K562 (cell line): ENCODE measurements at places on chromosomes 16 and 17. TPM values are rescaled to one million over a fixed set of nuclear protein-coding genes. Genes with fewer than 3 reads are reported as not detected.

OR1F1 gene
- 0.22 TPM in 1 of 2 replicates, not detected in the other for total RNA-seq

TMEM219 gene
- total RNA-seq: 57.7 and 64.6 TPM in 2 replicates

ABCC12 gene
- total RNA-seq: not detected in 2 replicates

DNA sequence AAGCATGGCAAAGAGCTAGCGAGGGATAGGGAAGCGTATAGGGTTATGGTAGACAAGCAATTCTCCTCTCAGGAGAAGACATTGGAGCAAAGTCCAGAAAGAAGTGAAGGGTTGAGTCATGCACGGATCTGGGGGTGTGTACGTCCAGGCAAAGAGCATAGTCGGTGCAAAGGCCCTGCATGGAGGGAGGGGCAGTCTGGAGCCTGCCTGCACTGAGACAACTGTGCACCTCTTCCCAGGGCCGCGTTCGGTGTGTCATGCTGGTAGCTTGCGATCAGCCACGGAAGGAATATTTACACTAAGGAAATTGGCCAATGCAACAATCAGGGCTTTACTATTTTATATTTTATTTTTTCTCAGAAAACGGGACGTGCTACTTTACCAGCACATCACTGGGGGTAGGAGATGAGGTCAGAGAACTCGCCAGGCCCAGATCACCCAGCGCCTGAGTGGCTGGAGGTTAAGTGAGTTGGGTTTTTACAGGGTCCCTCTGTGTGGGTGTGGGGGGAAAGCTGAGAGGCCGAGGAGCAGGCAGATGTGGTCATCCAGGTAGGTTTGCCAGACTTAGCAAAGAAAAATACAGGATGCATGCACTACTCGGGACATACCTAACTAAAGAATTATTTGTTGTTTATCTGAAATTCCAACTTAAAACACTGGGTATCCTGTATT, 6.7 kb upstream of the B9D1 start:
- H3K4me3 ChIP-seq: no peak overlapping the region
- no peak overlapping the region for H3K27ac ChIP-seq
- no peaks in the 10 kb centered on the region for H3K36me3 ChIP-seq

DNA sequence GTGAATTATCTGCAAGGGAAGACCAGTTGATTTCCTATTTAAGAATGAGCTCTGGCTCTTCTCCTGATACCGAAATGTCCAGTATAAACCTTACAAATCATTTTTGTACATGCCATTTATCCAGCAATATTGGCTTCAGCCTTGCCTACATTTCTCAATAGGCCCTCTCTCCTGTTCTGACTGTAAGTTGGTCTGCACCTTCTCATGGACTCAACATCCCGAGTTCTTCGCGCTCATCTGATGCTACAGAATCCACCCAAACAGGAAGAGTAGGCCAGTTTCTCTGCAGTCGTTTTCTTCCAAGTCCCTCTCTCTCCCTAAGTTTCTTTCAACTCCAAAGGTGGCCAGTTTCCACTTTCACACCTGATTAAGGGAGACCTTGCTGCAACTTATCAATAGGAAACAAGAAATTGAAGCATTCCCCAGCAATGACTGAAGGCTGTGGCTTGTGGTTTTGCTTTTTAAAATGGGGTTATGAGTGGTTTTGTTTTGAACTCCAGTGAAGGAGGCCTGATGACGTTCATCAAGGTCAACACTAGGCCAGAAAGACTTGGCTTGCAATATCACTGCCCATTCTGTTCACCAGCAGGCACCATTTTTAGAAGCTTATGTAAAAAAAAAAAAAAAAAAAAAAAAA, 383.0 kb downstream of the MAF start:
- no peaks in the 10 kb centered on the region for H3K27me3 ChIP-seq
- no peak overlapping the region for H3K27ac ChIP-seq
- no peak overlapping the region for H3K4me3 ChIP-seq

- H3K27me3 ChIP-seq: peaks cover 3% of the 10 kb centered on the region; the same call in 1 of the 3 replicates
- DNase-seq: no peak
- H3K4me1 ChIP-seq: no peaks in the 10 kb centered on the region; the same call in 1 of the 2 replicates
- H3K36me3 ChIP-seq: no peaks in the 10 kb centered on the region
These were observed 315.3 kb downstream of the CPPED1 start for GRCh38 chr16:12488371-12488770.

DNA sequence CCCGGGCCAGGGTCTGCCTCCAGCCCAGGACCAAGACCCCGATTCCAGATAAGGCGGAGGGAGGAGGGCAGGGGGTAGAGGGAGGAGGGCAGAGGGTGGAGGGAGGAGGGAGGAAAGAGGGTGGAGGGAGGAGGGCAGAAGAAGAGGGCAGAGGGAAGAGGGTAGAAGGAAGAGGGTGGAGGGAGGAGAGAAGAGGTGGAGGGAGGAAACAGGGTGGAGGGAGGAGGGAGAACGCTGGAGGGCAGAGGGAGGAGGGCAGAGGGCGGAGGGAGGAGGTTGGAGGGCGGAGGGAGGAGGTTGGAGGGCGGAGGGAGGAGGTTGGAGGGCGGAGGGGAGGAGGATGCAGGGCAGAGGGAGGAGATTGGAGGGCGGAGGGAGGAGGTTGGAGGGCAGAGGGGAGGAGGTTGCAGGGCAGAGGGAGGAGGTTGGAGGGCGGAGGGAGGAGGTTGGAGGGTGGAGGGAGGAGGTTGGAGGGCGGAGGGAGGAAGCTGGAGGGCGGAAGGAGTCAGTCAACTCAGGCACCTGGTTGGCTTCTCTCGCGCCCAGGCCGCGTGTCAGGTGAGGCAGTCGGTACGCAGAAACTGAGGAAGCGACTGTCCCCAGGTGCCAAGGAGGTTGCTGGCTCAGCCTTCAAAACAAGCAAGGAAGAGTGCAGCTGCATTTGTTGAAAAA, 65.2 kb downstream of the KLHDC4 start:
- DNase-seq: no peak
- H3K4me3 ChIP-seq: no peak overlapping the region
- H3K4me1 ChIP-seq: peaks cover 42% of the 10 kb centered on the region
- H3K36me3 ChIP-seq: peaks cover 70% of the 10 kb centered on the region; the same call in 1 of the 3 replicates
- H3K27ac ChIP-seq: no peak overlapping the region
- no peaks in the 10 kb centered on the region for H3K27me3 ChIP-seq

- H3K27ac ChIP-seq: no peak overlapping the region
- H3K4me3 ChIP-seq: no peak overlapping the region
- no peak for DNase-seq
- no peaks in the 10 kb centered on the region for H3K36me3 ChIP-seq
- H3K4me1 ChIP-seq: no peaks in the 10 kb centered on the region
- peaks cover 22% of the 10 kb centered on the region for H3K27me3 ChIP-seq
These were observed 14.0 kb upstream of the KRT222 start for GRCh38 chr17:40678902-40679522.

- H3K36me3 ChIP-seq: no peaks in the 10 kb centered on the region
- no peaks in the 10 kb centered on the region for H3K4me1 ChIP-seq
- H3K4me3 ChIP-seq: no peak overlapping the region
- no peak for DNase-seq
- H3K27me3 ChIP-seq: peaks cover 11% of the 10 kb centered on the region; the same call in 1 of the 3 replicates
These were observed 11.2 kb downstream of the CD300LB start for GRCh38 chr17:74520016-74520434.

- no peaks in the 10 kb centered on the region for H3K36me3 ChIP-seq
- DNase-seq: no peak
- H3K4me1 ChIP-seq: no peaks in the 10 kb centered on the region
These were observed 6.7 kb upstream of the GSG1L start for GRCh38 chr16:28069971-28070794.

GRCh38 chr16:2784358-2785100, 2.8 kb downstream of the PRSS33 start:
- no peak for DNase-seq
- H3K27ac ChIP-seq: no peak overlapping the region
- H3K27me3 ChIP-seq: peaks cover 3% of the 10 kb centered on the region; the same call in 1 of the 3 replicates
- H3K4me1 ChIP-seq: peaks cover 4% of the 10 kb centered on the region; the same call in 2 of the 3 replicates
